ENCODE measurements at places on chromosomes 5 and 9.

DNA sequence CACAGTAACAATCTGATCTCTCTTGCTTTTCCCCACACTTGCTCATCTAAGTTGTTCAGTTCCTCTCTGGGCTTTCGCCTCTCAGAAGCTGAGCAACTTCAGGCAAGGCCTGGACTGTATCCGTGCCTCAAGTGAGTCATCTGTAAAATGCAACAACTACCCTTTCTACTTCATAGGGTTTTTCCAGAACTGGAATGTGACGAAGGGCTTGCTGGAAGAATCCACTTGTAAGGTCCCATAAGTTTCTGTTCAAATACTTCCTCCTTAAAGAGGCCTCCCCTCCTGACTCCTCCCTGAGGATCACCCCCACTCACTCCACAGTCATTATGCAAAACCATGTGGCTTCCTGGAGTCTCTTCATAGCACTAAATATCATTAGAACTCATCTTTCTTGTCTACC is 17.5 kb upstream of the INSYN2B start:
- H3K4me1 ChIP-seq: no peaks in the 10 kb centered on the region
- H3K27me3 ChIP-seq: no peaks in the 10 kb centered on the region
- DNase-seq: no peak
- no peak overlapping the region for H3K27ac ChIP-seq

- no peaks in the 10 kb centered on the region for H3K4me1 ChIP-seq
- no peak for DNase-seq
- H3K27ac ChIP-seq: no peak overlapping the region
- H3K27me3 ChIP-seq: no peaks in the 10 kb centered on the region
- H3K4me3 ChIP-seq: no peak overlapping the region
- H3K36me3 ChIP-seq: no peaks in the 10 kb centered on the region
Measured at GRCh38 chr5:58208674-58209073, 251.2 kb downstream of the PLK2 start.

GRCh38 chr5:69265931-69266330 is 31.2 kb downstream of the CDK7 start:
- H3K27me3 ChIP-seq: no peaks in the 10 kb centered on the region
- H3K27ac ChIP-seq: no peak overlapping the region
- no peaks in the 10 kb centered on the region for H3K36me3 ChIP-seq
- H3K4me3 ChIP-seq: no peak overlapping the region
- no peak for DNase-seq

- H3K27ac ChIP-seq: no peak overlapping the region
- DNase-seq: no peak
- H3K27me3 ChIP-seq: no peaks in the 10 kb centered on the region
- H3K36me3 ChIP-seq: no peaks in the 10 kb centered on the region
Measured at GRCh38 chr9:10134266-10134665, 478.5 kb downstream of the PTPRD start.

- H3K4me3 ChIP-seq: no peak overlapping the region
- H3K36me3 ChIP-seq: no peaks in the 10 kb centered on the region
- no peak overlapping the region for H3K27ac ChIP-seq
- H3K4me1 ChIP-seq: no peaks in the 10 kb centered on the region
- DNase-seq: no peak
- H3K27me3 ChIP-seq: no peaks in the 10 kb centered on the region
Measured at GRCh38 chr5:27908341-27908740, 870.0 kb upstream of the CDH9 start.

- no peak overlapping the region for H3K27ac ChIP-seq
- no peaks in the 10 kb centered on the region for H3K4me1 ChIP-seq
- H3K36me3 ChIP-seq: no peaks in the 10 kb centered on the region
- no peaks in the 10 kb centered on the region for H3K27me3 ChIP-seq
Measured at GRCh38 chr5:16574789-16575721, 41.7 kb downstream of the RETREG1 start.

DNA sequence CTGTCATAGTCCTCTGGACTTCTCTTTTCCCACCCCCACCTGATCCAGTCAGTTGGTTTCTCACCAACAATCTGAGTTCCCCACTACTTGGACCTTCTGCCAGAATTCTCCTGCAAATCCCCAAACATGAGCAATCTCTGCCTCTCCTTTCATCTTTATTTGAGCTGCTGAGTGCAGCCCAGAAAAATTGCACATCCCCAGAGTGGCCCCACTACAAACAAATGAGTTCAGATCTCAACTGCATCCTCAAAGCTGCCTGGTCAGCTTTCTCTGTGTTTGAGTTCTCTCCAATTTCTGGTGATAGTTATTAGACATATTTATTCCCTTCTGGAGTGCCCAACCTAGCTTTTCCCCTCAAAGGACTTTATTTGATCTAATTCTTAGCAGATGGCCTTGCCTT is 102.2 kb downstream of the PSAT1 start:
- no peaks in the 10 kb centered on the region for H3K27me3 ChIP-seq
- no peak overlapping the region for H3K27ac ChIP-seq
- DNase-seq: no peak
- H3K4me1 ChIP-seq: no peaks in the 10 kb centered on the region

DNA sequence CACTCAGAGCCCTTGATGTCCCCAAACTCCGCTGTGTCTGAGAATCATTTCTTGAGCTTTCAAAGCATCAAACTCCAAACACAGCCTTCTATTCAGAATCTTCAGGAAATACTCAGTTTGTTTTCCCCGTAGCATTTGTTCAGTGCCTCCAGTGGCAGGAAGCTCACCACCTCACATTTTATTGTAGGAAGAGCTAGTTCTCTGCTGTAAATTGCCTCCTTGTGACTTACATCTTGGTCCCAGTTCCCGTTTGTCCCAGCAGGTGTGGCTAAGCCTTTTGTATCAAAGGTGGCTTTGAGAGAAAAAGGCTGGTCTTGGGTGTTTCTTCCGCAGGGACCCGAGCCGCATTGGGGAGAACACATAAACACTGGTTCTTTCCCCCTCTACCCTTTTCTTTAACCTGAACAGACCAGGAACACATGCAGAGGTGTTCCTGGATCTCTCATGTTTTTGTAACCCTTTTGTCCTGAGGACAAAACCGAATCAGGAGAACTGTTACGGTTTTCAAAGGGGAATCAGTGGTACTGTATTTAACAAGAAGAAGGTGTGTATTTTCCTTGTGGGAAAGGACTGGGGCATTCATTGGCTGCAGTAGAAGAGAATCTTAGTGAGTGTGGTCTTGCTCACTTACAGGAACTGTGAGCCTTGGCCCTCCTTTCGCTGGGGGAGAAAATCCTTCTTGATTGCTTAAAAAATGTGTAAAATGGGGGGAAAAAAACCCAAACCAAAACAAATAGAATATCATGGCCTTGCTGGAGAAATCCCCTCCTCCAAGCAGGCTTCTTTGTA is 1.9 kb downstream of the OSMR start:
- no peak overlapping the region for H3K27ac ChIP-seq
- no peaks in the 10 kb centered on the region for H3K27me3 ChIP-seq
- no peaks in the 10 kb centered on the region for H3K36me3 ChIP-seq
- no peak for DNase-seq
- no peaks in the 10 kb centered on the region for H3K4me1 ChIP-seq

DNA sequence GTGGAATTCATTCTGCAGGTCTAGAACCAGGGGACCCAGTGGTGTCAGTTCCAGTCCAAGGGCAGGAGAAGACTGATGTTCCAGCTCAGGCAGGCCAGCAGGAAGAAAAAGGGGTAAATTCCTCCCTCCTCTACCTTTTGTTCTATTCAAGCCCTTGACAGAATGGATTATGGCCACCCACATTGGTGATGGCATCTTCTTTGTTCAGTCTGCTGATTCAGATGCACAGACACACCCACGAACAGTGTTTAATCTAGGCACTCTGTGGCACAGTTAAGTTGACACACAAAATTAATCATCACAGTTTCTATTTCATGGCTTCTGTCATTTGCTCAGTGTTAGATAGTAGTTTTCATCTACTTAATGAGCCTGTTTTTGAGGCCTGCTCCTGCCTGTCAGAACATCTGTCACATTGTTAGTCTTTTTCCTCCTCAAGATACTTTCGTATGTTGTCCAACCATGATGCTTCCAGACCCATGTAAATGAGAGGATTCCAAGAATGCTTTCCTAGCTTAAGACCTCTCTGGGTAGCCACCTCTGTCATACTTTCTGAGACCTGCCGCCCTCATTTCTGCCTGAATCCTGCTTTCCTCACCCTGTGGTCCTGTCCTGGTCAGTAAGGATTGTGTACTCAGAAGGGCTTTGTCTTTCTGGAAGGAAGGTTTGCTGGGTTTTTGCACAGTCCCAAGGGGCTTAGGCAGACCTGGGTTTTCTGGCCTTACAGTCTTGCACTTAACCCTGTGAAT is 72.5 kb downstream of the SPIN1 start:
- DNase-seq: no peak
- H3K27ac ChIP-seq: no peak overlapping the region
- no peak overlapping the region for H3K4me3 ChIP-seq
- H3K4me1 ChIP-seq: no peaks in the 10 kb centered on the region
- H3K27me3 ChIP-seq: no peaks in the 10 kb centered on the region

- peaks cover 25% of the 10 kb centered on the region for H3K4me1 ChIP-seq
- no peak overlapping the region for H3K4me3 ChIP-seq
- H3K36me3 ChIP-seq: 0 out of 2 replicates have a peak, but pooled peaks cover 7% of the 10 kb centered on the region
- DNase-seq: no peak
Measured at GRCh38 chr5:1485579-1486118, 38.1 kb downstream of the LPCAT1 start.

GRCh38 chr9:80871596-80871995 is 817.8 kb downstream of the TLE1 start:
- DNase-seq: no peak
- no peaks in the 10 kb centered on the region for H3K36me3 ChIP-seq
- no peaks in the 10 kb centered on the region for H3K27me3 ChIP-seq
- no peak overlapping the region for H3K27ac ChIP-seq
- no peak overlapping the region for H3K4me3 ChIP-seq

- no peaks in the 10 kb centered on the region for H3K36me3 ChIP-seq
- peaks cover 87% of the 10 kb centered on the region for H3K27me3 ChIP-seq
- H3K4me3 ChIP-seq: no peak overlapping the region
- H3K27ac ChIP-seq: no peak overlapping the region
- no peak for DNase-seq
Measured at GRCh38 chr9:135994501-135995192, 33.5 kb upstream of the UBAC1 start.

- H3K27me3 ChIP-seq: no peaks in the 10 kb centered on the region
- no peak overlapping the region for H3K27ac ChIP-seq
- no peak for DNase-seq
- no peak overlapping the region for H3K4me3 ChIP-seq
Measured at GRCh38 chr5:93512799-93513198, 68.2 kb downstream of the NR2F1-AS1 start.

- no peak overlapping the region for H3K27ac ChIP-seq
- H3K36me3 ChIP-seq: no peaks in the 10 kb centered on the region
- H3K4me1 ChIP-seq: peaks cover 7% of the 10 kb centered on the region
- no peak overlapping the region for H3K4me3 ChIP-seq
Measured at GRCh38 chr5:62701036-62701435, 122.4 kb downstream of the LRRC70 start.

GRCh38 chr9:128607642-128608350 is 48.9 kb downstream of the DYNC2I2 start:
- H3K4me1 ChIP-seq: no peaks in the 10 kb centered on the region
- H3K36me3 ChIP-seq: peaks cover 11% of the 10 kb centered on the region
- no peak for DNase-seq
- H3K27ac ChIP-seq: no peak overlapping the region
- H3K27me3 ChIP-seq: no peaks in the 10 kb centered on the region
- no peak overlapping the region for H3K4me3 ChIP-seq

- no peak for DNase-seq
- no peak overlapping the region for H3K27ac ChIP-seq
- no peaks in the 10 kb centered on the region for H3K36me3 ChIP-seq
- no peak overlapping the region for H3K4me3 ChIP-seq
- H3K4me1 ChIP-seq: peaks cover 7% of the 10 kb centered on the region
Measured at GRCh38 chr5:943918-944620, 51.4 kb downstream of the TRIP13 start.

DNA sequence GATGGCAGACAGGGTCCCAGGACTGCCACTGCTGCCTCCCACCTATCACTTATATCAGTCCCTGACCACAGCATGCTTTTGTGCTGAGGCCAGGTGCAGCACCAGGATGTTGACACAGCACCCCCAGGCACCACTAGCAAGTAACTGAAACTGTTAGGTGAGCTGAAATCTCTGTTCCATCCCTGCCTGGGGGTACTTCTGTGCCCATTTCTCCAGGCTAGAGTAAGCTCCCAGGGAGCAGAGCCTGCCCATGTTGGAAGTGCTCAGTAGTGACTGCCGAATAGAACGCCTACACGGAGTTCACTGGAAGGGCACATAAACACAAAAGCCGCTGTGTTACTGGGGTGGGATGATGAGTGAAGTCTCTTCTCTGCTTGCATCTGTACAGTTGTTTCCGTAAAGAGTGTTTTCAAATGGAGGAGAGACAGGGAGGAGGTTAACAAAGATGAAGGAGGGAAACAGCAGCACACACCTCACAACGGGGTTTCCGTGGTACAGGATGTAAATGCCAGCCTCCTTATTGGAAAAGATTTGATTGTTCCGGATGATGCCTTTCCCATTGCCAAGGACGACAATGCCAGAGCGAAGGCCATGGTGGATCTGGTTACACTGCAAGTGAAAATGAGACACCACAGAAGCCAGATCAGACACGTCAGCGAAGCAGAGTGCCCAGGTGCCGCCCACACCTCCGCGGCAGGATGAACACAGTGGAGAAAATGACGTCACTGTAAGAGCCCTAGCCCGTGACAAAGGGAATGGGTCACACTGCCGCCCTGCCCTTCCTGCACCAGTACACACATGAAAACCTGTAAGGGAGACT is 43.1 kb downstream of the POLR1E start:
- peak; percentile 96 for DNase-seq
- peak overlapping the region; percentile 60 for H3K4me3 ChIP-seq
- H3K36me3 ChIP-seq: no peaks in the 10 kb centered on the region
- no peaks in the 10 kb centered on the region for H3K27me3 ChIP-seq

GRCh38 chr9:112308588-112308987 is 24.8 kb downstream of the PTBP3 start:
- no peak overlapping the region for H3K4me3 ChIP-seq
- no peak overlapping the region for H3K27ac ChIP-seq

DNA sequence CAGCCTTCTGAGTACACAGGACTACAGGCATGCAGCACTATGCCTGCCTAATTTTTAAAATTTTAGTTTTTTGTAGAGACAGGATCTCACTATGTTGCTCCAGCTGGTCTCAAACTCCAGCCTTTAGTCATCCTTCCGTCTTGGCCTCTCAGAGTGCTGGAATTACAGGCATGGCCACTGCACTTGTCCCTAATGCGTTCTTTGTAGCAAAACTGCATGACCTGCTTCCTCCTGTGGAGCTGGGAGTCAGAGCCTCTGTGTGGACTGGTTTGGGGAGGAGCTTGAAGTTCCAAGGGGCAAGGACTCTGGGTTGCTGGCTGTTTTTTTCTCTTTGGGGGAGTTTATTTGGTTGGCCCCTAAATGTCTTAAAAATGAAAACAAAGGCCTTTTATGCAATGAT is 22.7 kb upstream of the ANKRD34B start:
- H3K27me3 ChIP-seq: no peaks in the 10 kb centered on the region
- no peaks in the 10 kb centered on the region for H3K4me1 ChIP-seq
- no peak overlapping the region for H3K27ac ChIP-seq
- no peak overlapping the region for H3K4me3 ChIP-seq
- no peak for DNase-seq

- H3K4me3 ChIP-seq: no peak overlapping the region
- H3K36me3 ChIP-seq: no peaks in the 10 kb centered on the region
- no peaks in the 10 kb centered on the region for H3K27me3 ChIP-seq
- DNase-seq: no peak
- no peaks in the 10 kb centered on the region for H3K4me1 ChIP-seq
- H3K27ac ChIP-seq: no peak overlapping the region
Measured at GRCh38 chr9:81890104-81890503, 38.1 kb upstream of the SPATA31D4 start.

- no peak for DNase-seq
- no peaks in the 10 kb centered on the region for H3K36me3 ChIP-seq
- no peak overlapping the region for H3K27ac ChIP-seq
- H3K4me1 ChIP-seq: no peaks in the 10 kb centered on the region
- no peak overlapping the region for H3K4me3 ChIP-seq
Measured at GRCh38 chr9:79289856-79290255, 281.9 kb upstream of the TLE4 start.

Measured in MM.1S (cell line).